MG63 (cell line): ENCODE measurements at places on chromosomes 13 and 19. TPM values are rescaled to one million over a fixed set of nuclear protein-coding genes. Genes with fewer than 3 reads are reported as not detected.

DNA sequence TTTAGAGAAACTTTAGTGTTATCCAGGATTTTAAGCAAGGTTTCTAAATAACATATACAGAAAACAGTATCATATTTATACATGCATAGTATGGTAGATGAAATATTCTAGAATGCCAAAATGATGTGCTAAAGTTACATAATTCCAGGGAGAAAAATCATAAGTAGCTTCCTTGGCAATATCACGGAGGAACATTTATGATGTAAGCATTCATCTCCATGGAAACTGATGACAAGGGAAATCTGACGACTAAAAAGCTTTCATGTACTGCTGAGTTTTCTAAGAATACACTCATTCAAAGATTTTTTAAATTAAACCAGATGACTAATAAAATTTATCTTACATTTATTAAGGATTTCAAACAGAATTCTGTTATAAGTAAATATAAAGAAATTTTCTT is 4.7 kb downstream of the TEX30 start:
- no peak for DNase-seq

- no peak for DNase-seq
Observed at GRCh38 chr13:42320375-42320787, 48.4 kb downstream of the AKAP11 start.

DNA sequence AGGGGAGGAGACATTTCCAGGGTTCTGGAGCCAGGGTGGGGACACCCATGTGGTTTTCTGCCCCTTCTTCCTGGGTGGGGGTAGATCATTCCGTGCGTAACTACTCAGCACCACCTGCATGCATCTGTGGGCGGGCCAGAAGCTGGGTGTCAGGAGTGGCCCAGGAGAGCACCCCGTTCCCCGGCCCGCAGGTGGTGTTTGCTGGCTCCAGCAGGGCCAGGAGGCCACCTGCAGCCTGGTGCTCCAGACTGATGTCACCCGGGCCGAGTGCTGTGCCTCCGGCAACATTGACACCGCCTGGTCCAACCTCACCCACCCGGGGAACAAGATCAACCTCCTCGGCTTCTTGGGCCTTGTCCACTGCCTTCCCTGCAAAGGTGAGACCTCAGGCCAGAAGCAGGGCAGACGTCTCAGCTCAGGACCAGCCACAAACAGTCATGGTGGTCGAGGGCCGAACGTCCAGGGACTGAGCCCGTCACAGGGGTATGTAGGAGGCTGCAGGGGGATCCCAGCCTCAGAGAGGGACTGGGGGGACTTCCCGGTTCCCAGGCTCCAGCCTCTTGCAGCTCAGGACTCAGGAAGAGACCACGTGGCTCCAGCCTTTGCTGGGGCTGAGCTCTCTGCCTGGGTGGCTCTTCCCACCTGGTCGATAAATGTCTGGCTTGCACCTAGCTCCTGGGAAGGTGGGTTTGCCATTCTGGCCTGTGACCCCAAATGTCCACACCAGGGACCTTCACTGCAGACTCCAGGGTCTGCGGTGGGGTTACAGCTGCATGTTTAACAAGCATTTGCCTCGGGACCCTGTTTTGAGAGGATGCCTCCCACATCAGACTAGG is 1.6 kb downstream of the FSTL3 start:
- no peak for DNase-seq

DNA sequence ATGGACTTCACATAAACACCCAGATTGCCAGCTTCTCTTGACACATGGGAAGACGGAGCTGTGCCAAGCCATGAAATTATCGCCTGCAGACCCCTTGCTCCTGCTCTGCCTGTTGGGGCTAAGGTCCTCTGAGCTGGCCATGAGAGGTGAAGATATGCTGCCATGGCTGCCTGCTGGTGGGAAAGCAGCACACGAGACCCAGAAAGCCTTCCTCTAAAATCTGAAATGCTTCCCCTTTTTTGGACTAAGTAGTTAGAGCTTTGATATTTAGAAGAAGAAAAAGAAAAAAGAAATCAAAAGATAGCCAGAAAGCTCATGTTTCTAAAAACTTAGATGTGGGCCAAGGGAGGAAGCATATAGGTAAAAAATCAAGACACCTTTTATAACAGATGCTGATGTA is 11.2 kb downstream of the WDFY2 start:
- no peak for DNase-seq

GRCh38 chr19:19966862-19967261 is 66.1 kb downstream of the ZNF93 start:
- DNase-seq: no peak

- no peak for DNase-seq
Observed at GRCh38 chr19:6958791-6959190, 62.4 kb downstream of the MBD3L2B start.

DNA sequence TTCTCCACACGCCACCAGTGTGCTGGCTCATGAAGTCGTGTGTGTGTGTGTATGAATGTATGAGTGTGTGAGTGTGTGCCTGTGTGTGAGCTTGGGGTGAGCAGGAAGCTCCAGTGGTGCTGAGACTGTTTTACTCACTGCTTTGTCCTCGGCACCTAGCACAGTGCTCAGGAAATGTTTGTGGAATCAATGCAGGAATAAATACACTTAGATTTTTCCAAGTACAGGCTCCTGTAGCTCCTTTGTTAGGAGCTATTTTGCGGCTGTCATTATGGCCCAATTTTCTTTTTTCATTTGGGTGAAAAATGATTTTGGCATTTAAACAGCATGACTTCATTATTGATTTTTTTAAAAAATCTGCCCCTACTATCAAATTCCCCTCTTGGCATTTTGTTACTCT is 193.5 kb upstream of the KL start:
- no peak for DNase-seq

GRCh38 chr13:30872685-30873461 is 33.2 kb upstream of the MEDAG start:
- peak; percentile 86 for DNase-seq

Gene TINCR
- total RNA-seq: 0.10 and 0.23 TPM in 2 replicates

Gene TNNT1
- total RNA-seq: 1.7 TPM in 1 of 2 replicates, not detected in the other

Gene SLC25A41
- not detected in 2 replicates for total RNA-seq
